ENCODE measurements at places on chromosomes 3 and 15. TPM values are rescaled to one million over a fixed set of nuclear protein-coding genes. Genes with fewer than 3 reads are reported as not detected.

The XXYLT1 gene
- total RNA-seq, result 19.0 TPM

The ABCC5 gene
- 10.1 TPM for total RNA-seq

The TIMMDC1 gene
- total RNA-seq, result 37.1 TPM

The CCDC39 gene
- under 0.01 TPM for total RNA-seq

The PIERCE2 gene
- total RNA-seq, result 0.89 TPM

The BFSP2 gene
- not detected for total RNA-seq

The ACTRT3 gene
- 1.7 TPM for total RNA-seq

The IL17RD gene
- total RNA-seq, result 0.38 TPM

The IMPG2 gene
- total RNA-seq, result 0.26 TPM

The PRR20G gene
- not detected for total RNA-seq

The ARNT2 gene
- total RNA-seq, result 0.13 TPM

The SEMA7A gene
- total RNA-seq, result 0.51 TPM

The AHSG gene
- total RNA-seq, result under 0.01 TPM

GRCh38 chr3:100629421-100630127 lies 20.2 kb downstream of the ADGRG7 start:
- DNase-seq, result peak; percentile 91

DNA sequence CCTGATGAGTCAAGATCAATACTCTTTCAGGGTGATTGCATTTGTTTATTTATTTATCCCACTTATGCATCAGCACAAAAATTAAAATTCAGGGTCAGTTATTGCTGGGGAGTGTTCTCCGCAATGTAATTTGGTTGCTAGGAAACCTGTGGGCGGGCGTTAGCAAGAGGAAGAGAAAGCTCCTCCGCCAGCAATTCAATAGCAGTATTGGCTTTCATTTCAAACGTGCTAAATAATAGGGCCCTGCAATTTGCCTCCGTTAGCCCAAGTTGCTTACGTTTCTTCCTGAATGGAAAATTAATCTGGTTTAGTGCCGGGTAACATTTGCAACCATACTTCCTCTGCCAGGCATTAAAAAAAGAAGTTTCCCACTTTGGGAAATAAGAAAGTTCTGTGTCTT lies 35.5 kb upstream of the PLCL2 start:
- peak; percentile 73 for DNase-seq

- no peak for DNase-seq
Observed at GRCh38 chr3:5218815-5219214, 31.3 kb downstream of the EDEM1 start.

DNA sequence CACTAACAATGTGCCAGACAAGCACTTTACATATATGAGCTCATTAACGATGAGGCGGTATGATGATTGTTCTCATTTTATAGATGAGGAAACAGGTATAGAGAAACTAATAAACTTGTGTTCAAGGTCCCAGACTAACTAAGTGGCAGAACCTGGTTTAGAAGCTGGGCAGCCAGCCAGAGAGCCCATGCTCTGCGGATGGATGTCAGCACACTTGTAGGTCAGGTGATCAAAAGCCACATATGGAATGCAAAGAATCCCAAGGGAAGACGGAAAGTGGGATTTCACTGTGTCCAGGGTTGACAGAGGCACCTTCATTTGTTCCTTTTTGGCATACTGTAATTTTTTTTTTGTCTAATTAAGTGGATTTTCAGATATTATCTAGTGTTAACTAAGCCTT lies 103.7 kb downstream of the EFL1 start:
- DNase-seq, result no peak

DNA sequence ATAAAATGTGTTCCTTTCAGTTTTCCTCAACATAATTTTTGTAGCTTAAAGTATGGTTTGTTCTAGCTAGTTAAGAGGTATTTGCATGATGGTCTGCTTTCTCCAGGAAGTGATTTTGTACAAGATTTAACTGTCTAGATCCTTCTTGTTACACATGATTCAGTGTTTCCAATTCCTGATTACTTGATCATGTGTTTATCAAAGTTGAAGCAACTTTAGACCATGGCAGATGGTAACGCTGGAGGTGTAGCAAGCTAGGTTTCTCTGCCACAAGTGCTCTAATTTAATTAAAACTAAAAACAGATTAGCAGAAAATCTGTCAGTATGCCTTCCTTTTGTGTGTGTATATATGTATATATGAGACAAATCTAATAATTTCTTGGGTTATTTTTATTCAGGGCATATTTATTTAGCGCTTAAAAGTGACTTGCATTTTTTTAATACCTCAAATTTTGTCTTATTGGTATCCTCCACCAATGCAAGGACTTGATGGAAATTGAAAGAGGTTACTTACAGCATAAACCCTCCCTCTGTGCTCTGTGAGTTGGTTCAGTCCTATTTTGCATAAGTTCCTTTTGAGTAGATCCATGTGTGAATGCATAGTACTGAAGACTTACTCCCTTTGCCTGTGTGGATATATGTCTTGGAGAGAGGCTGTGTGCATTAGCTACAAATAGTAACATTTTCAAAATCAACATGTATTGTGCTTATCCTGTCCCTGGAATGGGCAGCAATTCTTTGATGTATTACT lies 157.3 kb upstream of the CGNL1 start:
- peak; percentile 55 for DNase-seq

DNA sequence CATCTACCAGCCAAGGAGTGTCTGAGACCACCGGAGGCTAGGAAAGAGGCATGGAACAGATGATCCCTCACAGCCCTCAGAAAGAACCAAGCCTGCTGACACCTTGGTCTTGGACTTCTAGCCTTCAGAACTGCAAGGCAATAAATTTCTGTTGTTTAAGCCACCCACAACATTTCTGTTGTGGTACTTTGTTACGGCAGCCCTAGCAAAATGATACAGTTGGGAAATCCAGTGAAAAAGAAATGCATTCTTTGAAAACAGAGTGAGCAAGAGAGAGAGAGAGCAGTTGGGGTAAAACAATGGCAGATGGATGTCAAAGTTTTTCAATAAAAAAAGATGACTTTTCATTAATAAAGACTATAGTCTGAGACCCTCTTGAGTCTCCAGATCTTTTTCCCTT lies 219.4 kb downstream of the NFKBIZ start:
- no peak for DNase-seq

- DNase-seq, result no peak
Observed at GRCh38 chr3:168284728-168285127, 189.0 kb upstream of the GOLIM4 start.

DNA sequence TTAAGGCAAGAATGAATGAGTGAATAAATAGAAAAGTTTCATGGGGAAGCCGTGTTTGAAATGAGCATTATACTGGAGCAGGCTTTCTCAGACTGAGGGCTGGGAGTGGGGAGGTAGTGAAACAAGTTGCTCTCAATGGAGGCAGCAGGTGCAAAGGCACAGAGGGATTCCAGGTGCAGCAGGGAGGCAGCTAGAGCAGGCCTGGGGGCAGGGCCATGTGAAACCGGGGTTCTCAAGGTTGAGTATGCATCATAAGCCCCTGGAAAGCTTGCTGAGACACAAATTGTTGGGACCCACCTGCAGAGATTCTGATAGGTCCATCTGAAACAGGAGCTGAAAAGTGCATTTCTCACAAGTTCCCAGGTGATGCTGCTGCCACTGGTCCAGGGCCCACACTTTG lies 45.3 kb downstream of the BFSP2 start:
- DNase-seq, result no peak

DNA sequence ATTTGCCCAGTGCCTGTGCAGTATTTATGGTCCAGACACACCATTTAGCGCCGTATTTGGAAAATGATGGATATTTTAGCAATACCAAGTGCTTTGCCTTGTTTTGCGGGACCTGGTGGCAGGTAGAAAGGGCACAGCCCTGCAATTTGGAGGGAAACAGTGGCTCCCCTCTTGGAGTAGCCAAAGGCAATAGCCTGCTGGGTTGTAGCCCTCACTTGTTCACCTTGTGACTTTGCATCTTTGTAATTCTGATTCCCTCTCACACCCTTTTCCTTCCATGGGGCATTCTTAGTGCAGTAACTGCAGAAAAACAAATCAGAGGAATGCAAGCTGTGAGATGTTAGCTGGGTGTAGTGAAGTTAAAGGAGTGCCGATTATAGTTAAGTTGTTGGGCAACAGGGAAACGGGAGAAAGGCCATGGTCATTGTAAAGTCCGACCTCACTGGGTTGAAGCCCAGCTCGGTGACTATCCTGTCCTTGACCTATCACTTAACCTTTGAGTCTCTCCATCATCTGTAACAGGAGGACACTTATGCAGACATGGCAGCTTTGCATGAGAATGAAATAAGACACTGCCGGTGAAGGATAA lies 131.0 kb upstream of the KLHL25 start:
- DNase-seq, result no peak

- no peak for DNase-seq
Observed at GRCh38 chr3:107683447-107683846, 160.7 kb downstream of the BBX start.

DNA sequence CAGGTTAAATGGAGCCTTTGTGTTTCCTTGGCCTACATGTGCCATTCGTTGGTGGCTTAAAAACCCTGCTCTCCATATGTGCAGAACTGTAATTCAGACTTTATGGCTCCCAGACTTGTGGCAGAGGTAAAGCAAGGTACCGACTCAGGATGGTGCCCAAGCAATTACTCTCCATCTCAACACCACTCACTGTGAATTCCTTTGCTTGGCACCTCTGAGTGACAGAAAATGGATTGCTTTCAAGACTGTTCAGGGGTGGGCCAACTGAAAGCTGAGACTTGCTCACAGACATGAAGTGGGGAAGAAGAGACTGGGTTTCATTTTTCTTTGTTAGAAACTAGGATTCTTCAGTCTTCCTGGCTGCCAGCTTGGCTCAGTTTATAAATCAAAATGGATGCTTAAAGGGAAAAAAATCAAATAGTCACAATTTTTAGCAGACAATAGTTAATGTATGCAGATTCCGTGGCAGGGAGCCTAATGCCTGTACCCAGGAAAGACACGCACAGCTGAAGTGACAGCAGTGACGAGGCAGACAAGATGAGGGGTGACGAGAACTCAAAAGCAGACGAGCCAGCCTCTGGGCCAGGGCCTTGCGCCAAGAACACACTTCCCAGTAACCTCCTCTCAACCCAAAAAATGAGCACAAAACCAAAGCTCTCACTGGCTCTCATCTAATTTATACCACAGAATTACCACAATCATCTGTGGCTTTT lies 207.9 kb upstream of the SLC2A2 start:
- DNase-seq, result no peak

DNA sequence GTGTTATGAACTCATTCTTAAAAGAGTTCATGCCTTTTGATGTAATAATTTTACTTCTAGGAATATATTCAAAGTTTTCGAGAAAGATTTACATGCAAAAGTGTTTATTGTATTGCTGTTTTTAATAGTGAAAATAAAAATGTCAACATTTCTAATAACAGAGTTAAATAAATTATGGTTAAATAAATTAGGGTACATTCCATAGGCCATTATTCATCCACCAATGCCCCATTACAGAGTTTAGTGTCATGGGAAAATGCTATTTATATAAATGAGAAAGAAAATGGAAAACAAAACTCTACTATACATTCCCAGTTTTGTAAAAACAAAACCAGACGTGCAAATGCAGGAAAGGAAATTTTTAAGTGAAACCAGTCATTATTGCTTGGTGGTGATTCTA lies 538.1 kb upstream of the TBL1XR1 start:
- DNase-seq, result no peak

DNA sequence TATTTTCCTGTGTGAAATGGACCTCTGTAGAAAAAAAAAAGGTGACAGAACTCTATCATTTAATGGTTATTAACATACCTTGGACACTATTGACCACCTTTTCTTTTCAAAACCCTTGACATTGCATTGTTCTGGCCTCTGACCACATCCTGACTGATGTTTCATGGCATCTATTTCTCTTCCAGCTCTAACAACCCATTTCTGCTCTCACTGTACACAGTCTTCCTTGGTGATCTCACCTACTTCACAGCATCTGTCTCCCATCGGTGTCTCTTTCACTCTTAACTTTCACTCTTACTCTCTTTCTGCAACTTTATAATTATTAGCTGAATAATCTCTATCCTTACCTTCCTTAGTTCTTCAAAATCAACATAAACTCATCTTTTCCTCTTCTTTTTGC lies 217.4 kb upstream of the CD96 start:
- DNase-seq, result no peak

- no peak for DNase-seq
Observed at GRCh38 chr3:42936157-42936981, 30.4 kb downstream of the ZNF662 start.

- no peak for DNase-seq
Observed at GRCh38 chr3:82128271-82128670, 366.8 kb upstream of the GBE1 start.

DNA sequence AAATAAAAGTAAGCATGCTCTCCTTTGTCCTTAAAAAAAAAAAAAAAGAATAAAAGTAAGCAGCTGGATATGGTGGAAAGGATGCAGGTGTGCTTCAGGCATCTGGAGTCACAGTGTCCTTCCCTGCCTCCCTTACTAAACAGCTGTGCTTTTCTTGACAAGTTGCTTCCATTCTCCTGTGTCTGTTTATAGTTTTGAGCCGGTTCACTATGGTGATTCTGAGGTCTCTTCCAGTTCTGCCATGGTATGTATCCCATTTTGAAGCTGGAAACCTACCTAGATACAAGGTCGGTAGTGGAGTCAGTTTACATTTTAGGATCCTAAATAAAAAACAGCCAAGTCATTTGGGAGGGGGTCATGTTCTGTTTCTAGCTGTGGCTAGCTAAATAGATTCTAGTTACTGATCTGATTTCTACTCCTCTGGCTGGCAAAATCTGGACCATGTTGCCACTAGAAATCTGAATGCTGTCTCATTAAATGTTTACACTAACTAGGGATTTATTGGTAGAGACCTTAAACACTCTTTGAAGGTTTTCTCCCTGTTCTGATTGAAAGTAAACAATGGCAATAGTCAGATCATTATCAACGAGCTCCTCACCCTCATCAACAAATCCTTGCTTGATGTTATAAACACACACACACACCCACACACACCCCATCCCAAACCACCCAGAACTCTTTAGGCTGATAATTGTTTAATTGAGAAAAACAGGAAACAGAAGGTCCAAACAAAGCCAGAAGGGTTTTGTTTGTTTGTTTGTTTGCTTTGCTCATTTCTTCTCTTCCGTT lies 7.9 kb downstream of the TNFSF10 start:
- no peak for DNase-seq

DNA sequence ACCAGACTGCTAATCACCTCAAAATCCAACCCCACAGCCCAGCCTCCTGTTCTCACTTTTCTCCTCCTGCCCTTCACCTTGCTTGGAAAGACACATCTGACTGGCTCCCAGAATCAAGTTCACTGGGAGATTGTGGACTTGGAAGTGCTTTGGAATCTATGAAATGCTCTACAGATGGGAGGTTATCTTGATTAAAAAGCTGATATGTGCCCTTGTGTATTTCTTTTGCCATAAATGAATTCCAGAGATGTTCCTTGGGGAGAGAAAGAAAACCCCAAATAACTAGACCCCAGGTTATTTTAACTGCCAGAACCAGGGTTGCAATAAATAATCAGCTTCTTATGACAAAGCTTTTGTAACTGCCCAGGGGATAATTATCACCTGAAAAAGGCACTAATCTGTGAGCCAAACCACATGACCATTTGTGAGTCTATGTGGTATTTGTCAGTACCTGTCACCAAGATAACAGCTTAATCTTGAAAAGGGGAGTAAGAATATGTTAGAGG lies 21.7 kb upstream of the ARHGEF3 start:
- DNase-seq, result no peak
